SK-N-SH (cell line): ENCODE measurements at places on chromosomes 2 and 18.
A peak's percentile ranks its signal among the peaks of the same experiment; 100 is the strongest.

- H3K36me3 ChIP-seq, result no peaks in the 10 kb centered on the region
- DNase-seq, result no peak
- no peak overlapping the region for H3K27ac ChIP-seq
Measured at GRCh38 chr2:206452750-206453149, 9.4 kb downstream of the ADAM23 start.

- DNase-seq, result peak; percentile 3
- no peak overlapping the region for H3K27ac ChIP-seq
- no peaks in the 10 kb centered on the region for H3K36me3 ChIP-seq
- no peak overlapping the region for H3K4me3 ChIP-seq
- no peaks in the 10 kb centered on the region for H3K4me1 ChIP-seq
Measured at GRCh38 chr2:192741889-192742288, 547.2 kb upstream of the TMEFF2 start.

- H3K27me3 ChIP-seq, result peaks cover 83% of the 10 kb centered on the region
- no peak overlapping the region for H3K27ac ChIP-seq
- DNase-seq, result no peak
Measured at GRCh38 chr18:79604205-79604912, 75.2 kb upstream of the CTDP1 start.

GRCh38 chr2:70684846-70685622 lies 83.0 kb downstream of the ADD2 start:
- DNase-seq, result no peak
- H3K4me3 ChIP-seq, result no peak overlapping the region
- no peaks in the 10 kb centered on the region for H3K36me3 ChIP-seq
